NB4 (cell line): ENCODE measurements at places on chromosomes 12 and 14.

GRCh38 chr12:14972816-14973215 lies at the start of gene PDE6H:
TSS of gene PDE6H (plus strand) at chr12:14973042. CDS start at chr12:14978013, 4,971 bp downstream.
- DNase-seq = no peak

GRCh38 chr14:75277815-75278421 lies 710 bp upstream of the FOS start:
- peak; percentile 61 for DNase-seq

DNA sequence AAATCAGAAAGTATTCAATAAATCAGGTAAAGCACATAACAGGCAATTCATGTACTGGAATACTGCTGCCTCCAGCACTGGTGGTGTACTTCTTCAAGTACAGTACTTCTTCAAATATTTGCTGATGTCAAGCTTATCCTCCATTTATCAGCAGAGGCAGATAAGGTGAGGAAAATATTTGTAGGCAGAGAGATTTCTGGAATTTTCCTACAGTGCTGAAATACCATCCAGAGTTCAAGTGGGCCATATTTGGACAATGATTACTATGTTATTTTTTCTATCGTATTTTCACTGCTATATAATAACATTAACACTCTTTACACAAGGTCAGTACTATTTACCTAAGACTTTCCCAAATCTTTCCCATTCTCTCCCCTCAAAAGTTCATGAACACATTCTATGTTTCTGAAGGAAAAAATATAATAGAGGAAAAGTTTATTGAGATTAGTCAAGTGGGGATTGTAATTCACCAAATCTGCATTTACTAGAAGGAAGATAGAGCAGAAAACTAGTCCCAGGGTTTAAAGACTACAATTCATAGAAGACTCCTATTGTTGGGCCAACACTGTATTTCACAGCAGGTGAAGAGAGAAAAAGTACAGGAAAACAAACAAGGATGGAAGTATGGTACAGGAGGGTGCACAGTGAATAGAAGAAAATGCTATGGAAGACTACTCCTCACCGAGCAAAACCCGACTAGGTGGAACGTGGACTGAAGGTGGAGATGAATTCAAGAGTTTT lies 141.1 kb downstream of the PAWR start:
- no peak for DNase-seq

DNA sequence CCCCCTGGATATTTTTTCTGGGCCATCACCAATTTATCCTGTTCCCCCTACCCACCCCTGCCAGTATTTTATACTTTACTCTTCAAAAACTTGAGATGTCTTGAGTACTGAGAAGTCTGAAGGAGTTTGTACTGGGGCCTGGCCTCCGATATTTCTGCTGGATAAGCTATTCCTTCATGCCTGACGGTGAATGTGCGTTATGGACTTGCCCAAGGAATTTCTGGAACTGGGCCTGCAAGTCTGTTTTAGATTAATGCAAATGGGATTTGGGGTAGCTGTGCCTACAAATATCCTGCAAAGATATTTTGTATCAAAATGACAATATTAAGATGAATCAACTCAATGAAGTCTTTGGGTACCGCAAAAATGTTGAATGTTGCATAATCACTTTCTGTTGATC lies at the start of gene PTCSC3:
PTCSC3 (minus strand) TSS at position 199 of the 400 bp plus-strand sequence.
- no peak for DNase-seq

DNA sequence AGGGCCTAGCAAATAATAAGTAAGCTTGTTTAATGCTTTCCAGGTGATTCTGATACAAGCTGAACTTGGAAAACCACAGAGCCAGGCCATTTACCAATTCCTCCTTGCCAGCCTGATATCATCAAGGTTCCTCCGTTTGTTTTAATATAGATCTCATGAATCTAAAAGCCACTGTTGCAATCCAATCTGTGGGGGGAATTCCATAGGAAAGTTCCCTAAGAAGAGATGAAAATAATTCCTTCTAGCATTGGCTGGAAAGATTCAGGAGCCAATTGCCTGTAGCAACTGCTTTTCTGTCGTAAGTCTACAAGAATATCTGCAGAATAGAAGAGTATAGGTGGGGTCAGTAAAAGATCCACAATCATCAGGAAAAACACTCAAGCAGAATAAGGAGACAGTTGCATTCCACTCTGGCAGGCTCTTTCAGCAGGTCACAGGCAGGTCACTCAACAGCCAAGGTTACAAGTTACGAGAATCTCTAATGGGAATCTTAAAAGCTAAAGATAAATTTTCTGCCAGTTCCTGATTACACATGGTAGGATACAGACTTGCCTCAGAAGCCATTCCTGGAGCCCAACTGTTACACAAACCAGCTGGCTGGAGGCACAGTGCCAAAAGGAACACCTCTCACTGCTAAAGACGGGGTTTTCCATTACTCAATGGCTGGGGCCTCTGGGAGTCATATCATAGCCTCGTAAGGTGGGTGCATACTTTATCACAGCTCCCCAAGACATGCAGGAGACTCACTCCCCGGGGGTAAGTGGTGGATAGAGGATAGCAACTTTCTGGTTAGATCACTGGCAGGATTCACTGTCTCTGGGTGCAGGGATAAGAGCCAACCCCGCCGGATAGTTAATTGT lies 43.6 kb downstream of the FGD6 start:
- no peak for DNase-seq

DNA sequence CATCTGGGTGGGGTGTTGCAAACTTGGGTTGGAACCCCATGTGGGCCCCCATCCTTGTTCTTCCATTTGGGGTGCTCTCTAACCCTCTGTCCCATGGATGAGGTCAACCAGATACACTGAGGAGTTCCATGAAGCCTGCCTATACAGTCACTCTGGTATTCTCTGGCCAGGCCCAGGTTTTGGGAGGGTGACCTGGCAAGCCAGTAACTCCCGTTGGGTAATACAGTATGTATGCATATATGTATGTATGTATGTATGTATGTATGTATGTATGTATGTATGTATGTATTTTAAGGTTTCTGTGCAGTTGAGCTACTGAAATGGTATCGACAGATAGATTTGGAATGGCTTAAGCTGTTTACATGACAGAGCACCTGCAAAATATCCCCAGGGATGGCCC lies 12.8 kb upstream of the HELB start:
- DNase-seq = no peak

- DNase-seq = no peak
These were observed 218.5 kb downstream of the NUAK1 start for GRCh38 chr12:105920161-105920684.

GRCh38 chr12:114450019-114450418 lies 44.1 kb upstream of the TBX5 start:
- no peak for DNase-seq

DNA sequence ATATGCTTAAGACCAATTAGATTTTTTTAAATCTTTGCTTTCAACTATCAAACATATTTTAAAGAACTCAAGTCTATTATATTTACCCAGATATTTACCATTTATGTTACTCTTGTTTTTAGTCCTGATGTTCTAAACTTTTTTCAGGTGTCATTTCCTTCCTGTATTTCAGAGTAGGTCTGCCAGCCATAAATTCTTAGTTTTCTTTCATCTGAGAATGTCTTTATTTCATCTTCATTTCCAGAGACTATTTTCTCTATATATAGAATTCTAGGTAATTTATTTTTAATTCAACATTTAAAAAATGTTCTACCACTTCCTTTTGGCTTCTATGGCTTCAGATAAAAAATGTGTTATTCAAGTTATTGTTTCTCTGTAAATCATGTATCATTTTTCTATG lies 218.2 kb upstream of the AMIGO2 start:
- no peak for DNase-seq

DNA sequence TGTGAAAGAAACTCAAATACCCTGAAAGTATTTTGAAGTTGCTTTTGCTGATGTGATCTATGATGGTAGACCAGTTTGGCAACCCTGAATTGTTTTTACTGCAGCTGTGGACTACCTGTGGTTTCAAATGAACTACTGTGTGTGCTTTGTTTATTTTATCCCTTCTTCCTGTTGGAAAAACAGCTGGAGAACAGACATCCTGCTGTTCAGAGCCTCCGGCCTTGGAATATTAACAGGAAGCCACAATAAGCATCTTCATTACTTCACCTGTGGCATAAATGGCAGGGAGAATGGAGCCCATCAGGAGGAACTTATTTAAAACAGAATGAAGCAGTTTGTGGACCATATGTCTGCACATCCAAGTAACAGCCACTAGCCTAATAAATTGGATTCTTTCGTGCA lies 104.8 kb downstream of the DUSP6 start:
- no peak for DNase-seq

GRCh38 chr12:66072566-66072965 lies 58.0 kb downstream of the LLPH start:
- DNase-seq = no peak

DNA sequence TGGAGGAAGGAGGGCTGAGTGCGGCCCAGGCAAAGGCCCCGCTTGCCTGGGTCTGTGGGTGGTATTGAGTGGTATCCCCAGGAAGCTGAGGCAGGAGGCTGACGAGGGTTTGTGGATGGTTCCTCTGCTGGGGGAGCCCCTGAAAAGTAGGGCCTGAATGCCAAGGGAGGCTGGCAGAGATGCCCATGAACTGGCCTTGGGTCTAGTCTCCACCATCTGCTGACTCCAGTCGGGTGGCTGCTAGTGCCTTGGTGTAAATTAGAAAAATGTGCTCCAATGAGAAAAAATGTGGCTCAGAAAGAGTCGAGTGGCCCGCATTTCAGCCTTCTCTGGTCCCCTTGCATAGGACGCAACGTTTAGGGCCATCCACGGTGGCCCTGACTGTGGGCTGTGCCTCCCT lies 181.2 kb upstream of the PRMT8 start:
- DNase-seq = no peak

DNA sequence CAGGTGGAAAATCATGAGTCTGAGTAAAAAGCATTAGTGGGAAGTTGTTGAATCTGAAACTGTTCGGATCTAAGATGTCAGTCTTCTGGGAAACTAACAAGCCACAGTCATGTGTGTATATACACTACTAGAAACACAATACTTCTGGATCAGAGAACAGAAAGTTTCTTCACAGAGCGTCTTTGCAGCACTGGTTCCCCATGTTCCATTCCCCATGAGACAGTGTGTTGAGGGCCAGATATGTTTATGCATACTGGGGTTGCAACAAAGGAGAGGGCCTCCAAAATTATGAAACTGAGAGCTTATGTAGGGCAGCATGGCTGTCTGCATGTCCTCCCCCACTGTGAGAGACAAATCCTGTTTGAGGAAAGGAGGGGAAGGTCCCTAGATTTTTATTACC lies 295.0 kb upstream of the NAV3 start:
- no peak for DNase-seq
